ENCODE measurements at places on chromosomes 3 and 15.

DNA sequence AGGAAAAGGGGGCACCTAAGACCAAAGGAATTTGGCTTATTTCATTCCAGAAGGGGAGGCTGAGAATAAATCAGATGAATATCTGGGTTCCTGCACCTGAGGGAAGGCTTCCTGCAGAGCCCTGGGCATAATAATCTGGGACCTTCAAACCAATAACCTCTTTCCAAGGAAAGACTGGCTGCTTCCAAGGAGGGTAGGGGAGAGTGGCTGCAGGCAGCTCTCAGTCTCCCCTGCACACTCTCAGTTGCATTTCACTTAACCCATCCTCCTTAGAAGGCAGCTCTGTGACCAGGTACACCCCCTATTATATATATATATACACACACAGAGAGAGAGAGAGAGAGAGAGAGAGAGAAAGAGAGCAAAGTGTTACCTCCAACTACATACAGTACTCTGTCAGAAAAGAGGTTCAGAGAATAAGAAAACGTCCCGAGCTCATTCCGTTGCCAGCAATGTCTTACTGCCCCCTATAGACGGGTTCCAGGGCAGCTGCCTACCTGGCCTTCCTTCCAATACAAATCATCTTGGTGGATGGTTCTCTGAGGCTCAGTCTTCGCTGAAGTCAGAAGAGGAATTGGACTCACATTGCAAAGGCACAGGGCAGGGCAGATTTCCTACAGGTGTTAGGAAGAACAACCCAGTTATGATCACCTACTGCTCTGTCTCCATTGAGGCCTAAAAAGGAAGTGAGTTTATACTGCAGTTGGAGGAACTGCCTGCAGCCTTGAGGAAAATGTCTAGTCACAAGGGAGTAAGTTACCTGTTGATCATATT lies 26.1 kb downstream of the CAPN3 start:
- no peak for DNase-seq

DNA sequence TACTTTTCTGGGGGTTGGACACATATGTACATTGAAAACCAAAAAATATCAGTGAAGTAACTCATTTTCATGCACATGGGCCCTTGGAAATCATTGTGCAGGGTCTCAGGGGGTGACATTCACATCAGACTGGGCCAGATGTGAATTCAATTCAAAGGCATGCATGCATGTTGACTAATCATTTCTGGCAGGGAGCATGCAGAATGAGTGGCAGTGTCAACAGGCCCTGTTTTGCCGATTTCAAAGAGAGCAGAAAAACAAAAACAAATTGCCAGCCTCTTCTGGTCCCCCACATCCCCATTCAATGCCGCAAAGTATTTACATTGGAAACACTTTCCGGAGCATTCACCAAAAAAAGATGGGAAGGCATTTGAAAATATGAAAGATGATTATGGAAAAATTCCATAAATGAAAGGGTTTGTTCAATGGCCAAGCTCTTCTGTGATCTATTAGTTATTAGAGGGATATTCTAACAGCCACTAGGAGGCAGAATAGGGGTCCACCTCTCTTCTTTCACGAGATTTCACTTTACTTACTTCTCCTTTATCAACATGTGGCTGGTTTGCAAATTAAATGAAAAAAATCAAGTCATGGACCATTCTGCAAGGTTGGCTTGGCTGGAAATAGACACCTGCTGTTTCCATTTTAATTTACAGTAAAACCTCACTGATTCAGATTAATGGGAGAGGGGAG lies 119.9 kb upstream of the FEZF2 start:
- no peak for DNase-seq

DNA sequence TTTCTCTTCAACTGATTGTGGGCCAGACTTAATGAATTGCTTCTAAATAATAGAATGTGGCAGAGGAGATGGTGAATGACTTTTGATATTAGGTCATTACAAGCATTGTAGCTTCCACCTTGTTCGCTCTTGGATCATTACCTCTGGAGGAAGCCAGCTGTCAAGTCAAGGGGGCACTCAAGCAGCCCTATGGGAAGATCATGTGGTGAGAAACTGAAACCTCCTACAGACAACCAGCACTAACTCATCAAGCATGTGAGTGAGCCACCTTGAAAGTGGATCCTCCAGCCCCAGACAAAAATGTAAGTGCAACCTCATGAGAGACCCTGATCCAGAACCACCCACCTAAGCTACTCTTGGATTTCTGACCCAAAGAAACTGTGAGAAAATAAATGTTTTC lies 109.8 kb upstream of the TBC1D5 start:
- DNase-seq = no peak

GRCh38 chr3:135731546-135731945 lies 234.0 kb upstream of the PPP2R3A start:
- DNase-seq = no peak

GRCh38 chr3:13507570-13508339 lies 27.6 kb downstream of the HDAC11 start:
- no peak for DNase-seq

- DNase-seq = no peak
Measured at GRCh38 chr15:38226608-38227266, 25.9 kb upstream of the SPRED1 start.

GRCh38 chr3:95311272-95311671 lies 1248.4 kb downstream of the NSUN3 start:
- no peak for DNase-seq

GRCh38 chr15:95826412-95827195 lies 503.9 kb upstream of the NR2F2 start:
- DNase-seq = no peak

- no peak for DNase-seq
Measured at GRCh38 chr15:34993877-34994276, 5.8 kb upstream of the ZNF770 start.

DNA sequence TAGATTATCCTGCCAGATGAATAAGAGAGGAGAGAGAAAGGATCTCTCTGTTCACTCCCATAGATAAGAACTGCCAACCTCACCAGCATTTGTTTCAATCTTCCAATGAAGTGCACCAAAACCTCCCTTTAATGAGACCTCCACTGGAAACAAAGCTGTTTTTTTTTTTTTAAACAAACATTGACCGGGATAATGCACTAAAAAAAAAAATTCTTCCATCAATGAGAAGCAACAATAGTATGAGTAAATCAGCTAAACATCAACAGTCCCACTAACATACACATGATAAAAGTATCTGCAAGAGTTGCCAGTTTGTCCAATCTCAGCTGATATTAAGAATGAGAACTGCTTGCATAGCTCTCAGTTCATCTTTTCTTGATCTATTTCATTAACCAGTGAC lies 19.9 kb downstream of the TJP1 start:
- DNase-seq = no peak

Data from NCI-H187 (cell line).